ENCODE measurements at places on chromosomes 2 and 18.

- no peak for DNase-seq
Observed at GRCh38 chr18:29217124-29217915, 1040.4 kb upstream of the CDH2 start.

- DNase-seq: no peak
Observed at GRCh38 chr2:43217228-43218154, 8.9 kb downstream of the ZFP36L2 start.

- no peak for DNase-seq
Observed at GRCh38 chr18:55787536-55788073, 199.6 kb upstream of the TCF4 start.

- DNase-seq: no peak
Observed at GRCh38 chr2:27000228-27000627, 29.8 kb downstream of the MAPRE3 start.

DNA sequence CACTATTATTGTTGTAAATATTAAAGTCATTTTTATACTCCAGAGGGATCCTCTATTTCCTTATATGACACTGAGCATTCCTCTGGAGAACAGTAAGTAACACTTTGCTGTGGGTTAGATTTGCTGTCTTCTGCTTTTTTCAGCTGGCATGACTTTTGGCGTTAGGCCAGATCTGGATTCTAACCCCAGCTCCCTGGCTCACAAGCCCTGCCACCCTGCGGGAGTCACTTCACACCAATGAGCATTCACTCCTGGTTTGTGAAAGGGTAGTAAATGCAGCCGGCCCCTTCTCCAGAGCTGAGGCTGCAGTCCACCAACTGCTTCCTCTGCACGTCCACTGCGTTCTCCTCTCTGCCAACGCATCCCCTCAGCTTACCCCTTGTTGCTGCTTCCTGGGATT lies 373.8 kb upstream of the RAB6C start:
- DNase-seq: no peak
